ENCODE measurements at places on chromosomes 3 and 15.

- no peak for DNase-seq
Observed at GRCh38 chr15:85874236-85874635, 79.5 kb upstream of the KLHL25 start.

GRCh38 chr3:46091741-46092701 lies 64.7 kb upstream of the XCR1 start:
- DNase-seq = no peak

GRCh38 chr15:38707802-38708671 lies 143.4 kb upstream of the RASGRP1 start:
- peak; percentile 41 for DNase-seq

DNA sequence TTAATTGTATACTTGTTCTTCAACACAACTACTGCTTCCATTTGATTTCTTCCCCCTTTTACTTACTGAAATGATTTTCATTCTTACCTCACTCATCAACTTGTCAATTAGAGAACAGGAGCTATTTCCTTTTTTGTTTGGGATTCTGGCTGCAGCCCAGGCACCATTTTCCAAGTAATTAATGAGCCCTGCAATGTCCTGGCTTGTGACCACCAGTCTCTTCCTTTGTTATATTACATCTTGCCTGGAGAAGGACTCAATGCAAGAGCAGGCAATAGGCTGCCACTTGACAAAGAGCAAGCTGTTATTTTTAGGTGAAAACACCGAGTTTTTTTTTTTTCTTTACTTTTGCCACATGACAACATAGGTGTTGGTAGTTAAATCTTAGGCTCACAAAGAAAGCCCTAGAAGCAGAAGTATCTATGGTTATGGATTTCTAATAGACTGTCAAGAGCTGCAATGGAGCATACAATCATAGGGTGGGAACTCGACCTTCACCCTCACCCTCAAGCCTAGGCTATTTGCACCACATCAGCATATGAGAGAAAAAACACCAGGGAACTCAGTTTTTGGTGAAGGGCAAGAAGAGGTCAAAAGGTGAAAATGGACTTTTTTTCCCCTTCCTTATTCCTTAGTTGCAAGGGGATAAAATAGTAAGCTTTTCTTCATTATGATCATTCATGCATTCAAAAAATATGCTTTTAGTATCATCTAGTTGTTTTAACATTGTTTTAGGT lies 114.9 kb downstream of the TNIK start:
- no peak for DNase-seq

- peak; percentile 52 for DNase-seq
Observed at GRCh38 chr3:188067932-188068331, 86.0 kb upstream of the LPP start.

GRCh38 chr15:99387421-99388168 lies 136.3 kb downstream of the LRRC28 start:
- DNase-seq = no peak

DNA sequence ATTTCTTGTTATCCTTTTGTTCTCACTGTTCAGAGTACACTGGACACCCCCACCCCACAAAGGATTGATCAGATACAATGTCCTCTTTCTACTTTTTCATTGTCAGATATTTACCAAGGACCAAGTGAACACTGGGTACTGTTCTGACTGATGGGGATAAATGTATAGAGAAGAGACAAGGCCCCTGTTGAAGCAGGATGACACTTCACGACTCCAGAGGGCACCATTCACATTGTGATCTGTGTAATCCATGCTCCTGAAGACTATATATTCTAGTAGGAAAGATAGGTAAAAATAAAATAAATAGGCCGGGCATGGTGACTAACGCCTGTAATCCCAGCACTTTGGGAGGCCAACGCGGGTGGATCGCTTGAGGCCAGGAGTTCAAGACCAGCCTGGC lies 7.2 kb upstream of the CRYGS start:
- DNase-seq = no peak

GRCh38 chr15:89575656-89576416 lies 567 bp downstream of the TICRR start:
- DNase-seq = peak; percentile 42

- peak; percentile 46 for DNase-seq
Observed at GRCh38 chr3:98977520-98977919, 76.0 kb upstream of the DCBLD2 start.

DNA sequence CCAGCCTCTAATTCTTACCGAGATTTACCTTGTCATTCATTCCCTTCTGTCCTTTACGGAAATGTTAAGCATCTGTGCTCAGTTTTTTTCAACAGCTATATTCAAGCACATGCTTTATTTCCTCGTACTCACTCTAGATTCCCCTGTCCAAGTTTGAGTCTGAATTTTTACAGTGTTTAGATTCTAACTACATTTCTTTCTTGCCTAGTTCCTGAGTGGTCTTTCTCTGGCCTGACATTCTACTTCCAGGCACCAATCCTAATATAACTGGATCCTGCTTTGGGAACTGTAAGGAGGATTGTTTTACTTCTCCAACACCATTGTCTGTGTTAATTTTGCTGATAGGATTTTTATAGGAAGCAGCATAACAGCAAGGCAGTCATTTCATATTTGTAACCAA lies 222.4 kb downstream of the RBMS3 start:
- DNase-seq = no peak

GRCh38 chr3:129548104-129548965 lies 5.4 kb downstream of the H1-8 start:
- no peak for DNase-seq

DNA sequence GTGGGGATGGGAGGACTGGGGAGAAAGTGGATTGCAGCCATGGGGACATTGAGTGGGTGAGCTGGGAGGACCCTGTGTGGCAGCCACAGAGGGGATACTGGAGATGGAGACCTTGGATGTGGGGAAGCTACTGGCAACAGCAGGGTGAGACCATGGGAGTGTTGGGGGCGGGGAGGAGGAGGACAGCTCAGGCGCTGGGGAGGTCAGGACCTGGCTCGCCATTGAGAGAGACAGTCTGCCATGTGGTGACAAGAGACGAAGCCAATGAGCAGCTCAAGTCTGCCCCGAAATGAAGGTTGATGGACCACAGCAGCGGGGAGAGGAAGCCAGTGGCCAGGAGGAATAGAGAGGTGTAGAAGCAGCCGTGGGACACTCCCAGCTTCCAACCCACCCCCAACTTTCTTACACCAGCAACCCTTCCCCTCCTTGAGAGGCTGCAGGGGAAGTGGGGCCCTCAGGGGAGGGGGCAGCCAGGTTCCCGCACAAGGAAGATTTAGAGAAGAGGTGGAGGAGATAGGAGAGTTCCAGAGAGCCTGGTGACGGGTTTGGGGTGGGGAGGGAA lies 118.1 kb downstream of the ASB7 start:
- no peak for DNase-seq

GRCh38 chr3:180072786-180073185 lies 36.0 kb upstream of the PEX5L start:
- DNase-seq = no peak

DNA sequence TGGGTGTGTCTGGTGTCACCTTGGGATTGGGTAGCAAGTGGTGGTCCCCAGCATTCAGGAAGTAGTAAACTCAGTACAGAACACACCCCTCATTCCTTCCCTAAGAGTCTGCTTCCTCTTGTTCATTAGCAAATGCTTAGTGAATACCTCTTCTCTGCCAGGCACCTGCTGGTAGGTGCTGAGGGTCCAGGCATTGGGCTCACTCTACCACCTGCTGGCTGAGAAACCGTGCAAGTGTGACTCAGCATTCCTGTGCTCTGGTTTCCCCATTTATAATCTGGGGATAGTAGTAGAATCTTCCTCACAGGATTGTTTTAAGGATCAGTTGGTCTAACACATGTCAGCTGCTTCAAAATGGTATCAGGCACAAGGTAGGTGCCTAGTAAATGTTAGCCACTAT lies 4.8 kb downstream of the SHF start:
- no peak for DNase-seq

DNA sequence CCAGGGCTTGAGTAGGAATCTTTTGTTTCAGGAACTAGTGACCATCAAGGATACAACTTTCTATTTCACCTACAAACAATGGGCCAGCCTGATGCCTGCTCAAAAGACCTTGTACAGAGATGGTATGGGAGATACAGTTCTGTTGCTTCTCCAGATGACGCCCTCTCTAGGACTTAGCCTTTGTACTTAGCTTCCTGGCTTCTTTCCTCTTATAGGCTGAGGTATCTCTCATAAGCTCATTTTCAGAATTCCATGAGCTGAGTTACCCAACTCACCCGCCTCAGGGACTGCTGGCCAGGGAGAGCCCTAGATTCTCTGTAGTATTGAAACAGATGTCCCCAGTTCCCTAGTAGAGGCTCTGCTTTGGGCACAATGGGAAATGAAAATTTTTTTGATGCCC lies 8.6 kb upstream of the ZNF620 start:
- DNase-seq = no peak

- no peak for DNase-seq
Observed at GRCh38 chr15:39434163-39434562, 146.7 kb upstream of the THBS1 start.

GRCh38 chr3:124091716-124092115 lies 99.8 kb upstream of the ROPN1 start:
- DNase-seq = no peak

DNA sequence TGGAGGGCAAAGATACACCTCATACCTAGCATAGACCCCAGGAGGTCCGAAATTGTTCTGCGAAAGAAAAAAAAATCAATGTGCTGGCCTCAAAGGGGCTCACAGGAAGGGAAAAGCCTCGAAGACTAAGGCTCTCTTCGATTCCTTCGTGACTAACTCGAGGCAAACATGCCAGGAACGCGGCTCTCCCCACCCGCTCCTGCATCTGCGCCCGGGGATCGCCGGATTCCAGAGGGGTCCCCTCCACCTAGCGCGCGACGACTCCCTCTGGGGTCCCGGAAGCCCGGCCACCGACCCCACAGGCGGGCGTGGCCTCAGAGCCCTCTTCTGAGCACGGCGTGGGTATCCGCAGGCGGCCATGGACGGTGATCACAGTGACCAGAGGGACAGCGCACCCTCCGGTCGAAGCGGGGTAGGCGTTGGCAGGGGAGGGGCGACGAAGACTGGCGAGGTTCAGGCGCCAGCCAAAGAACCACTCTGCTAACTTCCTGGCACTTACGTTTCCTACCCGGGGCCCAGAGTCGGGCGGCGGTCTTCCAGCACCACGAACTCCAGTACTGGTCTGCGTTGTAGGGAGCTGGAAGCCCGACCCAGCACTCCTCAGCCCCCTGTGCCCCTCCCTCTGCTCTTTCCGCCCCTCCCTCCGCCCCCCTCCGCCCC lies 515 bp upstream of the EIF3J start:
- peak; percentile 89 for DNase-seq

- no peak for DNase-seq
Observed at GRCh38 chr3:9581742-9582141, 28.1 kb upstream of the LHFPL4 start.

GRCh38 chr3:142209655-142210054 lies 15.7 kb downstream of the GK5 start:
- peak; percentile 29 for DNase-seq

DNA sequence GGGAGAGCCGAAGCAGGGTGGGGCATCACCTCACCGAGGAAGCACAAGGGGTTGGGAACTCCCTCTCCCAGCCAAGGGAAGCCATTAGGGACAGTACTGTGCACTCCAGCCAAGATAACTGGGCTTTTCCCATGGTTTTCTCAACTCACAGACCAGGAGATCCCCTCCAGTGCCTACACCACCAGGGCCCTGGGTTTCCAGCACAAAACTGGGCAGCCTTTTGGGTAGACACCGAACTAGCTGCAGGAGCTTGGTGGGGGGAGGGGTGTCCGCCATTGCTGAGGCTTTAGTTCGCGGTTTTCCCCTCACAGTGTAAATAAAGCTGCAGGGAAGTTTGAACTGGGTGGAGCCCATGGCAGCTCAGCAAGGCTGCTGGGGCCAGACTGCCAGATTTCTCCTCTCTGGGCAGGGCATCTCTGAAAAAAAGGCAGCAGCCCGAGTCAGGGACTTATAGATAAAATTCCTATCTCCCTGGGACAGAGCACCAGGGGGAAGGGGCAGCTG lies 129.6 kb upstream of the LMCD1 start:
- DNase-seq = no peak

DNA sequence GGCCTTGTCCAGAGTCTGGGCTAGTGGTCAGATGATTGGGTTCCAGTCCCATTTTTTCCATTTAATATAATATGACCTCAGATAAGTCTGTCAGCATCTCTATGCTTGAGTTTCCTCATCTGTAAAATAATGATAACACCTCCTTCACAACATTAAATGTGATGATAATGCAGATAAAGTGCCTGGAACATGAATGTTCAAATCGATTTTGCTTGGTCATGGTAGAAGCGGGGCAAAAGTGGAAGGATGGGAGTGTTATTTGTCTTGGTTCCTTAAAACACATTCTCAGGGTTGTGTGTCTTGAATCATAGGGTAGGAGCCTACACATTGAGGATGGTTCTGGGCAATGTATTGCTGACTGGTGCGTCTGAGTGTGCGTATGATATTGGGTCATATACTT lies 16.9 kb downstream of the ARIH2 start:
- no peak for DNase-seq

GRCh38 chr15:87154761-87155160 lies 1075.1 kb downstream of the AGBL1 start:
- no peak for DNase-seq

DNA sequence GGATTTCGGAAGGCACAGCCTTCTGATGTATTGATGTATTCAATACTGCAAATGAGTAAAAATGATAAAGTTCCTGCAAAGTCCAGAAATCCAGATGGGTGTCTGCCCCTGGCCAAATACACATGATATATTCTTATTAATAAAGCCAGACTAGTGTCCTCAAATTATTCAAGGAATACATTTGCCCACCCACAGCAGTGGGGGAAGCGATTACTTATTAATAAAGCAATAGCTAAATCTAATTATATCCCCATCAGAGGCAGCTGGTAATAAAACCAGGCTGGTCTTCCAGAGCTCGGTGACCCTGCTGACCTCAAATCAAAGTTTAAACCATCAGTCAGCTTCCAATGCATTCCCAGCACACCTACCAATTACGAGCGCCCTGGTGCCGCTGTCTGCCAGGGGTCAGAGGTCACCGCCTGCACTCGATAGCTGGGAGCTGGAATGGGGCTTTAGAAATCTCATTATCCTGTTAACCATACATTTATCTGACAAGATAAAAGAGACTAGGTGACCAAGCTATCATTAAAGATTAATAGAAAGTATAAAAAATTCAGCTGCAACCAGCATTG lies 330.3 kb downstream of the UACA start:
- no peak for DNase-seq

GRCh38 chr3:175118382-175118941 lies 259.3 kb downstream of the NAALADL2 start:
- DNase-seq = no peak

DNA sequence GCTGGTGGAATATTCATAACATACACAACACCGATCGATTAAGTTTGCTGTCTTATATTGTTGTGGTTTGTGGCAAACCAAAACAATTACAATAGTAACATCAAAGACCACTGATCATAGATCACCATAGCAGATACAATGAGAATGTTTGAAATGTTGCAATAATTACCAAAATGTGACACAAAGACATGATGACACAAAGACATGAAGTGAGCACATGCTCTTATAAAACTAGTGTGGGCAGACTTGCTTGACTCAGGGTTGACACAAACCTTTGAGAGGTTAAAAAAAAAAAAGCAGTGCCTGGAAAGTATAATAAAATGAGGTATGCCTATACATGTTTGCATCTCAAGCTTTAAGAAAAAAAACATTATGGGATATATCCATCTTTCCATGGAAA lies 130.3 kb downstream of the NR1I2 start:
- DNase-seq = peak; percentile 35

Measured in RKO (cell line).